ENCODE measurements at places on chromosomes 1 and 21.

DNA sequence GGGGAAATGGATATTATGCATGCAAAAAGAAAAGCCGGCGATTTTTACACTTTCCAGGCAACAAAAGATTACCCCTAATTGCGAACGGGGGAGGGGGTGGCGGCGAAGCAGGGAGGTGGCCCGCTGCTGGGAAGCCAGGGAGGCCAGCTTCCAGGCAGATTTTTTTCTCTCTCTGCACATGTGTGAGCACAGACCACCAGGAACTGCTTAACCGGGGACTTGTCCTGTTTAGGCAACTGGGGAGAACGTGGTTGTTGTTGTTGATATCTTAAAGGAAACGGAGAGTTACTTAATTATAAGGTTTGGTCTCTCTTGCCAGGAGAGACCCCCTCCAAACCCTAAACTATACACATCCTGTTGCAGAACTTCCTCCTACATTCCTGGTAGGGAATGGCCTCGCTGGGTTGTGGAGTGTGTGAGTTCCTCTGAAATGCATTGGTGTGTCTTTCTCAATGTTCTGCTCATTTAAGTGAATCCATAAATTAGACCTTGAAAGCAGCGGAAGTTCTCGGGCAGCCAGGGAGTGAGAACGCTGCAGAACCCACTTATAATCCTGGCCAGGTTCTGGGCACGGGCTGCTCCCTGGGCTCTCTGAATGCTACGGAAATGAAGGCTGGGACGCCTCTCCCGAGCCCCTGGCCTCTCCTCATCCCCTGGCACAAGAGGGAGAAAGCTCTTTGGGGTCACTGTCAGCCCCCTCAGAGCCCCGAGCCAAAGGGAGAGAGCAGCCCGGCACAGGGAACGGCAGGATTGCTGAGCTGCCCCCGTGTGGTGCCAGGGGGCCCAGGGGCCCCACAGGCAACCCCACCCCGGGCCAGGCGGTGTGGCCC, 250.0 kb downstream of the FOXD2 start:
- DNase-seq, result no peak

DNA sequence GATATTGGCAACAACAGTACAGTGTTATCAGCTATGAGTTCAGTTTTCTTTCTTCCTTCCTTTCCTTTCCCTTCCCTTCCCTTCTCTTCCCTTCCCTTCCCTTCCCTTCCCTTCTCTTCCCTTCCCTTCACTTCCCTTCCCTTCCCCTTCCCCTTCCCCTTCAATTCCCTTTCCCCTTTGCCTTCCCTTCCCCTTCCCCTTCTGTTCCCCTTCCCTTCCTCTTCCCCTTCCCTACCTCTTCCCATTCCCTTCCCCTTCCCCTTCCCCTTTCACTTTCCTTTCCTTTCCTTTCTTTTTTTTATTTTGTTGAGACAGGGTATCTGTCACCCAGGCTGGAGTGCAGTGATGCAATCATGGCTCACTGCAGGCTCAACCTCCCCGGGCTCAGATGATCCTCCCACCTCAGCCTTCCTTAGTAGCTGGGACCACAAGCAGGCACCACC, 72.3 kb upstream of the CAPZB start:
- DNase-seq, result no peak

DNA sequence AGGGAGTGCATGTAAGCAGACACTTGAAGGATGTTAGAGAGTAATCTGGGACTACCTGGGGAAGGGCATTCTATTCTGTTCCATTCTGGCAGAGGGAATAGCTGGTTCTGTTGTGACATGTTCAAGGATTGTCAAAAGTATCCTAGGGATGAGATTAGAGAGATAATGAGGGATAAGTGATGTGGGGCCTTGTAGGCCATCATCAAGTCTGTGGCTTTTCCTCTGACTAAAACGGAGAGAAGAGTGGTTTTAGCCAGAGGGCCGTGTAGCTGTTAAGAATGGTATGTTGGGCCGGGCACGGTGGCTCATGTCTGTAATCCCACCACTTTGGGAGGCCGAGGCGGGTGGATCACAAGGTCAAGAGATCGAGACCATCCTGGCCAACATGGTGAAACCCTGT, 23.6 kb downstream of the TGFB2 start:
- DNase-seq, result no peak

DNA sequence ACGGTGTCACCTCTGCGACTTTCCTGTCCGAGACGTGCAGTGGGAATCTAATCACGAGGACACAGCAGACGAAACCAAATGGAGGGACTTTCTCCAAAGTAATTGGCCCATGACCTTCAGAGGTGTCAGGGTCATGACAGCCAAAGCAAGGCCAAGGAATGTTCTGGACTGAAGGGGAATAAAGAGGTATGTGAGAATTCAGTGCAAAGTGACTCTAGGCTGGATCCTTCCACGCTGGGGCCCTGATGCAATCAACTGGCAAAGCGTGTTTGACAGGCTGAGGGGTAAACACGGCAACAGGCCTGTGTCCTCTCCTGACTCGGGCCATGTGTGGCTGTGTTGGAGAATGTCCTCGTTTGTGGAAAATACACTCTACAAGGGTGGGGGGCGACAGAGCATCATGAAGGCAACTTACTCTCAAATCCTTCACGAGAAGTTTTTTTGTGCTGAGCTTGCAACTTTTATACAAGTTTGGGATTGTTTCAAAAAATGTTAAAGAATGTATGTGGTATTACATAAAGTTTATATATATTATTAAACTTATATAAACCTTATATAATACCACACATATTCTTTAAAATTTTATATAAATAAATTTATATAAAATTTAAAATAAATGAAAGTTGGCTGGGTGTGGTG, 1.7 kb downstream of the CFAP74 start:
- no peak for DNase-seq

- DNase-seq, result no peak
These were observed 7.7 kb downstream of the DUSP10 start for GRCh38 chr1:221734187-221734586.

- DNase-seq, result no peak
These were observed 99.8 kb upstream of the C1orf105 start for GRCh38 chr1:172320733-172321132.

DNA sequence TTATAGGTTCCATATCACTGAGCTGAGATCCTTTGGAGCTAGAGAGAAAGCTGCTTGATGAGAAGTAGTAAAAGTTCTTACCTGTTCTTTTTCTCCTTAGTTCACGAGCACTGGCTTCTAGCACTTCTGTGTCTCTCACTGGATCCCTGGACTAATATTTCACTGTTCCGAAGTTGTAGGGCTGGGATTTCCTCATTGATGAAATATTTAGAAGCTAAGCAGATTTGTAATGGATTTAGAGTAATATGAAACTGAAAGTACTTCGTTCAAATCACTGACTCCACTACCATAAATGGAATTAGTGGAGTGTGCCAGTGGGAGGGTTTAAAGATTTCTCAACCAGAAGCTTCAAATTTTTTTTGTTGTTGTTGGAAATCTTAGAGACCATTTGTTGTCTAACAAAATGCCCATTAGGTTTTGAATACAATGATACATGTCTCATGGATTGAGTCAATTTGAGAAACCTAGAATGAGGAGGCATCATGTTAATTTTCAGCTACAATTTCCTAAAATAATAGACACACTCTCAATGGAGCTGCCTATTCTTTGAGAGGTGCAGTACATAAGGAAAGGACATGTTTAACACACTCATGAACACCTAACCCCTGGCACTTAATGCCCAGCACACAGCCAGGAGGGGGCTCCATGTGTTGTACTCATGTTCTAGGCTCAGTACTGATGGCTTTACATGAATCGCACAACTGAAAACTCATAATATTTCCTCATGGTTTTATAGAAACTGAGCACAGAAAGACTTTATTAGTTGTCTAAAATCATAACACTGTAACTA, at the start of gene GBP1:
Gene GBP1 (minus strand): TSS at position 130 of the 790 bp plus-strand sequence. CDS start 1,974 bp downstream, outside the sequence.
- no peak for DNase-seq

DNA sequence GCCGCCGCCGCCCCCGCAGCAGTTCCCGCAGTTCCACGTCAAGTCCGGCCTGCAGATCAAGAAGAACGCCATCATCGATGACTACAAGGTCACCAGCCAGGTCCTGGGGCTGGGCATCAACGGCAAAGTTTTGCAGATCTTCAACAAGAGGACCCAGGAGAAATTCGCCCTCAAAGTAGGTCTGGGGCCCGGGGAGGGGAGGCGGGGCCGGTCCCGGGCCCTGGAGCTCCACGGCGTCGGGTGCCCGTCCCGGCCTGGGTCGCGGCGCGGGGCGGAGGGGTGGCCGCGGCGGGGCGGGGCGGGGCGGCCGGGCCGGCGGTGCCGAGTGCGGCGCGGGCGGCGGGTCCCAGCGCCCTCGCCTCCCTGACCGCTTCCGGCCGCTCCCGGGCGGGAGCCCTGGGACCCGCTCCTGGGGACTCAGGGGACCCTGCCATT, 646 bp downstream of the MAPKAPK2 start:
- peak; percentile 17 for DNase-seq

GRCh38 chr1:10738061-10739058, 58.1 kb downstream of the CASZ1 start:
- DNase-seq, result no peak

DNA sequence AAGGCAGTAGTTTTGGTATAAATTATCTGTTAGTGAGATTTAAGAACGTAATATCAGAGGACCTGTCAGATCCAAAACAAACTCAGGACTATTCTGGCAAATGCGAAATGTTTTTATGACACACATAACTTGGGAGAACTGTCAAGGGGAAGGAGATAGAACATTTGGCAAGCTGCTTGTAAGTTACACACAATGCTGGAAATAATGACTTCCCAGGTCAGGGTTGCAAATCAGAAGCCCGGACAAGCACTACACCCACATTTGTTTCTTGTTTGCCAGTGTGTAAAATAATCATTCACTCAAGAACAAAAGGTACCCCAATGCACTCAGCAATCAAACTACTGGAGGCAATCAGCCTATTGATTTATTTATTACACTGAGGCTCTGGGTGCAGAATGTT, 354.7 kb downstream of the KCNH1 start:
- DNase-seq, result no peak

GRCh38 chr1:98421085-98421435, 240.5 kb upstream of the SNX7 start:
- DNase-seq, result no peak

- DNase-seq, result no peak
These were observed 74.8 kb upstream of the ATP1B1 start for GRCh38 chr1:169031566-169032224.

DNA sequence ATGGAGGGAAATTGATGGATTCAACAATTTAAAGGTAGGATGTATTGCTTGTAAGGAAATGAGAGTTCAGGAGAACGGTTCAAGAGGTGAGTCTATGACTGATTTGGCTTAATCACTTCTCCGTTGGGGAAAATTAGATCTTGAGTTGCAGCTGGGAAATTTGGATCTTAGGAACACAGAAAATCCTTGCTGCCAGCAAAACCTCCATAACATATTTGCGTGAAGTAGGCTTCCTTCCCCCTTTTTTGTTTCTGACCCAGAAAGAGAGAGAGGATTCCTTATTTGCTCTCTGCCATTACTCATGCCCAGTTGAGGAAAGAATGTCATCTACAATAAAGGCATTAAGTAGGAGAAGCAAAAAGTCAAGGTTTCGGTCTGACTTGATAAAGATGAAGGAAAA, 73.5 kb upstream of the PDC start:
- no peak for DNase-seq

DNA sequence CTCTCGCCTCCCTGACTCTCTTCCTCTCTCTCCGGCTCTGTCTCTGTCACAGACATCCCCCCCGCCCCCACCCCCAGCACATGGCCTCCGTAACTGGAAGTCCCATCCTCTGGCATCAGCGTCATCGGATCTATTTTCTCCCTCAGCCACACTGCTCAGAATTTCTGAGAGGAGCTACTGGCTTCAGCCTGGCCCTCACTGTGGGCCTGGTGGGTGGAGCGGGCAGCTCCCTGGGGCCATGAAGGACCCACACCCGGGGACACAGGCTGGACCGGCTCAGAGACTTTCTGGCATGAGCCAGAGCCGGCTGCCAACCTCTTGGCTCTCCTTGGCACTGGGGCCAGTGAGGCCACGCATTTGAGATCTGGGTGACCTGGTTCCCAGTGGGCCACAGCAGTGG, 61.2 kb upstream of the CASZ1 start:
- no peak for DNase-seq

GRCh38 chr1:93576346-93576745, 105.3 kb downstream of the BCAR3 start:
- DNase-seq, result no peak
